ENCODE measurements at places on chromosomes 3 and 15.
A peak's percentile ranks its signal among the peaks of the same experiment; 100 is the strongest.

- no peak for DNase-seq
Measured at GRCh38 chr3:103657756-103658155, 1222.9 kb downstream of the ZPLD1 start.

- peak; percentile 2 for DNase-seq
Measured at GRCh38 chr3:143158014-143158988, 38.7 kb downstream of the CHST2 start.

DNA sequence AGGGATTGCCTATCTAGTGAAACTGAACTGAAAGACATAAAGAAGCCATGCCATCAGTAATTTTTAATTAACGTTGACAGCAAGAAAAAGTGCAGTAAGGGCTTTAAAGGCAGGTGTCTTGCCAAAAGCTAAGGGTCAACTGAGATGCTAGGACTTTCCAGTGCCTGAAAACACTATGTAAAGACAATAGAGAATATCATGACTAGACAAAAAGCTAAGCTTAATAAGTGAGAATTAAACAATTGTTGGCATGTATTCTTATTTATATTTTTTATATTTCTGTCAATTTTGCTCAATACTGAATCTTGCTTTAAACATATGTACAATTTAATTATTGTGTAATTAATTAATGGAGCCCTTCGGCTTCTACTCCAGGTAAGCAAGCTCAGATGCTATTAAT is 803.1 kb downstream of the IGSF11 start:
- DNase-seq, result no peak

- no peak for DNase-seq
Measured at GRCh38 chr3:112149136-112149535, 16.1 kb upstream of the GCSAM start.

DNA sequence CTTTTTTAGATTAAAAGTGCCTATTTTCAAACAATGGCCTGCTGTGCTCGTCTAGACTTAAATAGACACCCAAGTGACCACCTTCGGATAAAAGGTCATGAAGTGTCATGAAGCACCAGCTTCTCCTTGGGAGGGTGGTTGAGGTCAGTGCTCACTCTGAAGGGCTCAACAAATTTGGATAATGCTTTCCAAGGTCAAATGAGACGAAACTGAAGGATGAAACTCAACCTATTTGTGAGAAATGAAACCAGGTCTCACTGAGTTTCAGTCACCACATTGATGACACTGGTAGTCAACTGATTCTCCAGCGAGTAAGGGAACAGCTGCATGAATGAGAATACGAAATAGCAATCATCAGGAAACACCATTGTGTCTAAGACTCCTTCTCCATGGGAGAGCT is 852.6 kb downstream of the NTRK3 start:
- no peak for DNase-seq

GRCh38 chr3:46479021-46479420 is 14.3 kb upstream of the LTF start:
- DNase-seq, result no peak

Data from thyroid gland (tissue), 4 donors.